ENCODE measurements at places on chromosomes 7 and 10. TPM values are rescaled to one million over a fixed set of nuclear protein-coding genes. Genes with fewer than 3 reads are reported as not detected.

- DNase-seq, result no peak
These were observed 11.8 kb downstream of the KAZALD1 start for GRCh38 chr10:101073631-101074030.

GRCh38 chr7:55085511-55086412, 66.9 kb downstream of the EGFR start:
- no peak for DNase-seq

GRCh38 chr10:121069061-121069850, 218.1 kb downstream of the WDR11 start:
- DNase-seq, result no peak

DNA sequence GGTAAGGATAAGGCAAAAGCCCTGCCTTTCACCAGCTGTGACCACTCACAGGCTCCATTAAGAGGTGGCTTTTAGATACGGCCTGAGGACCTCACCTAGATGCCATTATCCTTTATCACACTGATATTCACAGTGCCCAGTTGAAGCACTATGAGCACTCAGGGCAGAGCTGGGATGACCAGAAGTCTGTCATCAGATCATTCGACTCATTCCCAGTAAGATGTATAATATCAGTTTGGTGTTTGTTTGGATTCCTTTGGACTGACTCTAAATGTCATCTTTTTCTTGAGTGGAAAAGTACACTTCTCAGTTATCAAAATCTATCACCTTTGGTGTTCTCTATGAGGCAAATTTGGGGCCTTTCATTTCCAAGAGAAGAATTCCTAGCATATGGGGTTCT, 18.7 kb downstream of the CCDC136 start:
- DNase-seq, result peak; percentile 66

GRCh38 chr10:105714728-105715127, 1073.6 kb downstream of the SORCS3 start:
- no peak for DNase-seq

DNA sequence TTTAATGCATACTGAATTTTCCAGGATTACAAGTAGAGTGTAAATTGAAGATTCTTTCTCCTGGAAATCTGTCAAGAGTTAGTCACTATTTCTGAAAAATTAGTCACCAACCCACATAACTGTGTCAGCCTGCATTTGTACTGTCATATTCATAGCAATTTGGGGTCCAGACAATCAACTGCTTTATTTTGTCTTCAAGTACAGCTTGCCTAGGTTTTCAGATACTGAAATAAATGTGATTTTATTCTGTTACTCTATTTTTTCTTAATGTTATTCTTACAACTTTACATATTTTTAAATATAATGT, 55.1 kb downstream of the CUBN start:
- peak; percentile 91 for DNase-seq

- DNase-seq, result peak; percentile 38
These were observed 11.5 kb upstream of the NFKB2 start for GRCh38 chr10:102384053-102384452.

DNA sequence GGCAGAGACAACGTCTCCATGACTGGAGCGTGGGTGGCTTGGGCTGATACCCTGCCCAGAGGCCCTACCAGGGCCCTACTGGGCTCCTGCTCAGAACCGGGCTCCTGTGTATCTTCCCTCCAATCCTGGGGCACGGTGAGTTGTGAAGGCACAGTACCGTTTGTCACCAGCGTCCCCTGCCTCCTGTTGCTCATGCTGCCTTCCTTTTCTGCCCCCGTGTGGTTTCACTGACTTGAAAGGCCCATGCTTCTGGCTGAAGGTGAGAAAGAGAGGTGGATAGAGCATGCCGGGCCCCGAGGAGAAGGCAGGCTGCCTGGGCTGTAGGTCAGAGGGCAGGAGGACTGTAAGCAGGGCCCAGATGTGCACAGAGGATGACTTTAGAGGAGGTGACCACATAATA, 9.1 kb upstream of the DMBT1 start:
- no peak for DNase-seq

DNA sequence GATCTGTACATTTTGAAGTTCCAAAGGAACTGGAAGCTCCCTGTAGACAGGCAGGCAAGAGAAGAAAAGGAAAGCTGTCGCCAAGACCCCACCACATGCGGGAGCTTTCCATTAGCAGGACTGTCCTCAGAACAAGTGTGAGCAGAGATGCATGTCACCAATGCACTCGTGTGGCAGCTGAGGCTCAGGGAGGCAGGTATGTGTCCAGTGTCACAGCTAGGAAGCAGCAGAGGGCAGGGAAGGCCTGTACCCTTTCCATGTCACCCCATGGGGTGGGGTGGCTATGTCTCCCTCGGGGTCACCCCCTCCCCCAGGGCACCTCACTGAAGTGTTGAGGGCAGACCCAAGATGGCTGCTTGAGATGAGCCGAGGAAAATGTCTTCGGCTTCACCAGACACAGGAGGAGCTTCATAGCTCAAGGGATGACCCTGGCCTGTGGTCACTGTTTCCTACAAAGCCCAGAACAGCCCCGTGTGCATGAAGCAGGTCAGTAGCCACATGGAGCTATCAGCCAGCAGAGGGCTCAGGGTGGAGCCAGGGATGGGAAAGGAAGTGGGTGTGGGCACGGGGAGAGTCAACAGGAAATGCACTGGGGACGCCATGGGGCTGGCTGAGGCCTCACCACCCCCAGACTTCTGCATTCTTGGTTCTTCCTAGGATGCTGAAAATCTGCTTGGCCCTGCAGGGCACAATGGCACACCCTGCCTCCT, 96.6 kb downstream of the FAM53B start:
- peak; percentile 74 for DNase-seq

DNA sequence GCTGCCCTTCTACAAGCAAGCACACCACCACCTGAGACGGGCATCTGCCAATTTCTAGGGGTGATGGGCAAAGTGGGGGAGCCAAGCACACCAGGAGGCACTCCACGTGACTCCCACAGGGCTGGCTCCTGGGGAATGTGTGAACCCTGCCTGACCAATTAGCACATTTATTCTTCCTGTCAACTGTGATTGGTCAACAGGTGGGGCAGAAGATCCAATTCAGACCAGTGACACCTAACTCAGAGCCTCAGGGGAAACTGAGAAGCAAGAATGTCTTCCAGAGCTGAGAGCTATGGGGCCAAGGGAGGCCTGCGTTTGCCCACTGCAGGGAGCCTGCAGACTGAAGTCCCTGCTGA, 15.4 kb downstream of the TMEM273 start:
- no peak for DNase-seq

DNA sequence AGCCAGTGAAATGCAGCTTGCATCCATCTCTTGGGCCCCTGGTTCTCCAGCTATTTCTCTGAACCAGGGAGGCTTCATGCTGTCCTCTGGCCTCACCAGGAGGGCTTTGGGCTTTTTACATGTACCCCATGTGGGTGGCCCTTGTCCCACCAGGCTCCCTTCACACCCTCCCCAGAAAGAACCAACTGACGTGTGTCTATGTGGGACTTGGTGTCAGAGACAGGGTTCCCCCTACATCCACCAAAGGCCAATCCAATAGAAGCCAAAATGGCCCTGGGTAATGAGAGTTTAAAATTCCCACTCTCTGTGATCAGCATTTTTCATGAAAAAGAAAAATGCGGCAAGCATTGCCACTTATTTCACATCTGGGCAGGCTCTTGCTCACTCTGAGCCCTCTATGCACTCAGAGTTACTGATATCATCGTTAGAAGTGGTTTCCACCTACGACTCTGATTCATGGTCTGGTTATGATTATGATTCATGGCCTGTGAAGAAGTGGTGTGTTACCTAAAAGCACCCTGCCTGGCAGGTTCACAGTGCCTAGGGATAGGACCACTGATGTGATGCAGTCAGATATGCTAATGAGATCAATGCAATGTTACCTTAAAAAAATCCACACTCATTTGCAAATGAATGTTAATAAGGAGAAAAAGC, 133.5 kb downstream of the BUB3 start:
- peak; percentile 76 for DNase-seq

- DNase-seq, result no peak
These were observed 10.3 kb upstream of the LRRN3 start for GRCh38 chr7:111080495-111081105.

GRCh38 chr10:115604627-115605026, 511.5 kb downstream of the ATRNL1 start:
- DNase-seq, result no peak

DNA sequence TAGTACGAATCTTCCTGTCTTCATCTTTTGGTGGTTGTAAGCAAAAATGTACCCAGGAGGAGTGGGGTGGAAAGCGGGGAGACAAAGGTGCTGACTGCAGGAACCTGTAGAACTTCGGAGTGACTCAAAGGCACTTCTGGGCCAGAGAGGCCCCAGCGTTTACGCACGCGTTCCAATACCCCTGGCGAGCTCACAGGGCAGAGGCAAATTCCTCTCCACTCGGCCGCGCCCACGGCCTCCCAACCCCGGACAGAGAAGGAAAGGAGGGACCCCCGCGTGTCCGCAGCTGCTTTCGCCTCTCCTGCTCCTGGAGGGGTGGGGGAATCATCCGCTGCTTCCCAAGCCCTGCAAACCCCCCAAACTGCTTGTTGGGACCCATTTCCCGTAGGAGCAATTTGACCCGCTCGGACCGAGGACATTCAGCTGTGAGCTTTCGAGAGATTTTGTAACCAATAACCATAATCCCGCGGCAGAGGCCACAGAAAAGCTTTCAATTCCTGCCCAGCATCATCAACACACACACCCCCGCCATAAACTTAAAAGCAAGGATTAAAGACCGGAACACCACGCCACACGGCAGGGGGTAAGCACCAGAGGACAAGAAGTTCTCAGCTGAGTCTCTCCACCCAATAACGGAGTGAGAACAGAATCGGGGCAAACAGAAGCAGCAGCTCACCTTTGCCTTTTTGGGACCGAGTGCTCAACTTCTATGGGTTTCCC, 2.3 kb downstream of the IGF2BP3 start:
- DNase-seq, result peak; percentile 79

GRCh38 chr7:9603291-9603690, 1169.9 kb downstream of the NXPH1 start:
- no peak for DNase-seq

GRCh38 chr7:33981671-33982424, 76.5 kb downstream of the BMPER start:
- peak; percentile 82 for DNase-seq

DNA sequence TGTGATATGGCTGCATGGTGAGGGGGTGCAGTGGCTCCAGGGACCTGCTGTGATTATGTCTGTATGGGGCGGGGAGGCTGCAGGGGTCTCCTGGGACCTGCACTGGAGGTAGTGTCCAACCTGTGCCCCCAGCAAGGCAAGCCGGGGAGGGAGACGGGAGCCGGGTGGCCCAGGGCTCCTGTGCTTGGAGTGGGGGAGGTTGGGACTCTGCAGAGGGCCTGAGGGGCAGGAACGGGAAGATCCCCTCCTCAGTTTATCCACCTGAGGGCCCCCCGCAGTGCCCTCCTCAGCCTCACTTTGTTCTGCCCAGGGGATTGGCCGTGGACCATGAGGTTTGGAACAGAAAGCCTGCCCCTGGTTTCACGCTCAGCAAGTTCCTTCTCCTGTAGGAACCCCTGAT, 22.8 kb upstream of the PWWP2B start:
- no peak for DNase-seq

- DNase-seq, result no peak
These were observed 46.2 kb downstream of the RBM17 start for GRCh38 chr10:6135039-6135438.

DNA sequence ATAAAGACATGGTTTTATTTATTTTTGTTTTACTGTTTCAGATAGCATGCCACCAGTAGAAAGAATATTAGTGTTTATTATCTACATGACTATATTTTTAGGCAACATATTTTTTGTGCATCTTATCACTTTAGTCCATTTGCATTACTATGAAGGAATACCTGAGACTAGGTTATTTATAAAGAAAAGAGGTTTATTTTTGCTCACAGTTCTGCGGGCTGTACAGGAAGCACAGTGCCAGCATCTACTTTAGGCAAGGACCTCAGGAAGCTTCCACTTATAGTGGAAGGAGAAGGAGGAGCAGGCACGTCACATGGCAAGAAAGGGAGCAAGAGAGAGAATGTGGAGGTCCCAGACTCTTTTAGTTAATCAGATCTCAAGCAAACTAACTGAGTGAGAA, 5.7 kb downstream of the CAV2 start:
- no peak for DNase-seq

GRCh38 chr10:30438021-30438850, 4.3 kb downstream of the MAP3K8 start:
- peak; percentile 85 for DNase-seq

- peak; percentile 5 for DNase-seq
These were observed 31.4 kb downstream of the ZNF438 start for GRCh38 chr10:31000071-31000782.

DNA sequence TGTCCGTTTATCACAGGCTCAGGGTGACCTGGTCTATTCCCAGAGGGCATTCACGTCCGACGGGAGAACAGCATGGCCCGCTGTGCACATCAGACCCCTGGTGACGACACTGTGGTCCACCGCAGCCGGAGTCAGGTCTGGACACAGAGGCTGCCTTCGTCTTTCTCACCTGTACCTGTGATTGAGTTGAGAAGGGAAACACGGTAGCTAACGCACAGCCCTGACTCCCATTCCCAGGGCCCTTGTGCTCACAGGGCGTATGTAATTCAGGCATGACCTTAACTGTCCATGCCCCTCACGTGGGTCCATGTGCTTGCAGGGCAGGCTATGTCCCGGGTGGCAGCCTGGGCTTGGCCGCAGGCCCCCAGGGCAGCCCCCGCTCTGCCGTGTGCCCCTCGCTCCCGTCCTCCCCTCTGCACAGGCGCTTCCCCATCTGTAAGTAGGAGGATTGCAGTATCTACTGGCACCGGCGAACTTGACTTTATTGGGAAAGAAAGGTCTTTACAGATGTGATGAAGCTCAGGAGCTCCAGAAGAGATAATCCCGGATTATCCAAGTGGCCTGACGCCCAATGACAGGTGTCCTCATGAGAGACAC, 221.3 kb upstream of the TCERG1L start:
- DNase-seq, result no peak

DNA sequence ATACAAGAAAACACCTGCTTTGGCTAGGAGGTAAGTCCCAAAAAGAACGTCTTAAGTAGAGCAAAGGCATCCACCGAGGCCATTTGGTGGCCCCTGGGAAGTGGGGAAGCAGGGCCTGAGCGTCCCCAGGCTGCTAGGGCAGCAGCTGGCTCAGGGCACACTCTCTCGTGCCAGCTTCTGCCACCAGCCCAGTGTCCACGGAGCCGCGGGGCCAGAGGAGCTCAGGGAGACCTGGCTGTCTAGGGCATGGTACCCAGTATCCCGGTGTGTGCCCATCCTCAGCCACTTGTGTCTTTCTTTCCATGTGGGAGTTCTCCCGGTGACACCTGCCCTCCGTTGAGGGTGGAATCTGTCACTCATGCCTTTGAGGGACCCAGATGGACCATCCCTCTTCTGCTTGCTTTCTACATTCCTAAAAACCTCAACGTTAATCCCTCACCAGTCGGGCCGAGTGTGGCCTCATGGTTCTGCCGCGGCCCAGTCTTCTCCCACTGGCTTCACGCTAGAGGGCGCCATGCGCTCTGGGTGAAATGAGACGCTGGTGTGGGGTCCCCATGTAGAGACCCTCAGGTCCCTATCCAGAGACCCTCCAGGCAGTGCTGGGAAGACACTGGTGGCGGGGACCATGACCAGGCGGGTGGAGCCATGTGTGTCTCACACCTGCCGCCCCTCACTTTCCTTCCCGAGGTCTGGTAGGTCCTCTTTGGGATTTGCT, 9.5 kb upstream of the AP5Z1 start:
- DNase-seq, result peak; percentile 18

Gene ZNF365
- 0.86 TPM for total RNA-seq

Gene TLX1
- total RNA-seq, result not detected

Gene ASAH2B
- total RNA-seq, result 7.8 TPM

Gene FLNC
- 304 TPM for total RNA-seq

Gene CCDC172
- not detected for total RNA-seq

Gene RPEL1
- not detected for total RNA-seq

Gene PDE6C
- not detected for total RNA-seq

Gene TFR2
- 0.11 TPM for total RNA-seq

Gene HOXA7
- 3.4 TPM for total RNA-seq

Gene MAT1A
- not detected for total RNA-seq
